Fibroblast of skin of left quadriceps (primary cell): ENCODE measurements at places on chromosomes 5 and 9.

DNA sequence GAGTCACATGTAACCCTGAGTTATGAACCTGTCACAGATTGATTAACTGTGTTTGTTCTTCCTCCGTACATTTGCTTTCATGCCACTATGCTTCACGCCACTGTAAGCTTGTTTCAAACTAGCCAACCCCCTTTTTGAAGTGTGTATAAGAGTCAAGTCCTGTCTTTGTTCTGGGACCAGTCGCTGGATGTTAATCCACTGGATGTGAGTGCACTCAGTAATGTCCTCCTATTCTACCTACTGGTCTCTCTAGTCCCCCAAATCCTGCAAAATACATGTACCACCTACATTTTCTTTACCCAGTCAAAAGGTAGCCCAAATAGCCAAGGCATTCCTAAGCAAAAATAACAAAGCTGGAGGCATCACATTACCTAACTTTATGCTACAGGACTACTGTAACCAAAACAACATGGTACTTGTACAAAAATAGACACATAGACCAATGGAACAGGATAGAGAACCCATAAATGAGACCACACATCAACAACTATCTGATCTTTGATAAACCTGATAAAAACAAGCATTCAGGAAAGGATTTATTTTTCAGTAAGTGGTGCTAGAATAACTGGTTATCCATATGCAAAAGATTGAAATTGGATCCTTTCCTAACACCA is 1139.1 kb upstream of the SEMA6A start:
- DNase-seq, result no peak

GRCh38 chr5:6255956-6256355 is 122.4 kb downstream of the MED10 start:
- DNase-seq, result no peak

DNA sequence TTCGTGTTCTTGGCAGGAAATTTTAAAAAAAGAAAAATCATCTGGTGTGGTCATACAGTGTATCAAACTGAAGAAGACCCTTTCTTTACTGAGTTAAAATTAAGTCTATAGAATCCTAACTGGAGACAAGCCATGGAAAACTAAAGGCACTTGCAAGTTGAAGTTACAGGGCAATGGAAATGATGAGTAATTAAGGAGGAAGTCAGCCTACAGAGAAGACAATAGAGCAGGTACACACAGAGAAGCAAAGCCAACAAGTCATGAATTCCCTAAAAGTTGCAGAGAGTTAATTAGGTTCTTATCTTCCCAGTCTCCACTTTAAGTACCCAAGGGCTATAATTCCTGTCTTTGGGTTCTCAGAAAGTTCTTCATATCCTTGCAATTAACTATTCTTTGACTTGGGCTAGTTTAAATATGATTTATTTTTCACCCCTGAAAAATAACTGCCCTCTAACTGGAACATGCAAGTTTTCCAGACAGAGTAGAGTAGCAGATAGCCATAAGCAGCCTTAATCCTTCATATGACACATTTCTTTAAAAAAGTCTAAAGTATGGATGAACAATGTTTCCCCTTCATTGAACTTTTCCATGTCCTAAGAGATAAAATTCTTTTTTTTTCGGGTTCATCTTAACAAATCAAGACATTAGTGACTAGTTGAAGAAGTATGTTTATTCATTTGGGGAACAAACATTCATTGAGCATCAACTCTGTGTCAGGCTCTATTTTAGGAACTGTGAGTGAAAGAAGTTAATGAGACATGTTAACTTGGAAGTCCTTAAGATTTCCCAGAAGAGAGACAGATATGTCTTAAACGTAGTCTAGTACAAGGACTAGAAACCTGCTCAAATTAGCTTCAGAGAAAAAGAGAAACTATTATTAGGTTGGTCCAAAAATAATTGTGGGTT is 5.2 kb upstream of the ITGA2 start:
- DNase-seq, result no peak

GRCh38 chr5:37751227-37751626 is 88.6 kb downstream of the GDNF start:
- no peak for DNase-seq

GRCh38 chr9:129256959-129257713 is 79.1 kb upstream of the IER5L start:
- DNase-seq, result no peak

- no peak for DNase-seq
These were observed 186.5 kb downstream of the LURAP1L start for GRCh38 chr9:12961276-12961809.

GRCh38 chr9:114196979-114197622 is 41.8 kb downstream of the COL27A1 start:
- no peak for DNase-seq

- no peak for DNase-seq
These were observed 76.0 kb upstream of the FSTL4 start for GRCh38 chr5:133688391-133688790.

- no peak for DNase-seq
These were observed 108.9 kb downstream of the ICE1 start for GRCh38 chr5:5531371-5531770.

GRCh38 chr5:55904152-55904551 is 53.0 kb downstream of the IL31RA start:
- DNase-seq, result no peak

- no peak for DNase-seq
These were observed 20.9 kb downstream of the OR2Y1 start for GRCh38 chr5:180718810-180719453.

- no peak for DNase-seq
These were observed 51.3 kb downstream of the SAXO1 start for GRCh38 chr9:18981476-18982261.

- DNase-seq, result no peak
These were observed 60.9 kb upstream of the GLRX start for GRCh38 chr5:95883185-95884016.

GRCh38 chr9:134560654-134561053 is 80.9 kb upstream of the COL5A1 start:
- no peak for DNase-seq

- DNase-seq, result no peak
These were observed 7.1 kb downstream of the ZFP2 start for GRCh38 chr5:178902849-178903248.

DNA sequence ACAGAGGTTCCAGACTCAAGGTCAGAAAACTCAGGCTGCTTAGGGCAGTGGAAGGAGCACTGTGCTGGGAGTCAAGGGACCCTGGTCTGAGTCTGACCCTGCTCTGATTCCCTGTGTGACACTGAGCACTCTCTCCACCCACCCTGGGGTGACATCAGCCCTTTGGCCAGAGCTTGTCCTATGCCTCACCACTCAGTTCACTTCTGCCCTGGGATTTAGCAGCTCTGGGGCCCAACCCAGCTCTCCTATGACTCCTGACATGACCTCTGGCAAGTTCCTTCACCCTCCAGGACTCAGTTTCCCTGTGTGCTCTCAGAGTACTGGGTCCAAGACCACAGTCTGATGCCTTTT is 63.9 kb downstream of the FAM114A2 start:
- DNase-seq, result no peak

DNA sequence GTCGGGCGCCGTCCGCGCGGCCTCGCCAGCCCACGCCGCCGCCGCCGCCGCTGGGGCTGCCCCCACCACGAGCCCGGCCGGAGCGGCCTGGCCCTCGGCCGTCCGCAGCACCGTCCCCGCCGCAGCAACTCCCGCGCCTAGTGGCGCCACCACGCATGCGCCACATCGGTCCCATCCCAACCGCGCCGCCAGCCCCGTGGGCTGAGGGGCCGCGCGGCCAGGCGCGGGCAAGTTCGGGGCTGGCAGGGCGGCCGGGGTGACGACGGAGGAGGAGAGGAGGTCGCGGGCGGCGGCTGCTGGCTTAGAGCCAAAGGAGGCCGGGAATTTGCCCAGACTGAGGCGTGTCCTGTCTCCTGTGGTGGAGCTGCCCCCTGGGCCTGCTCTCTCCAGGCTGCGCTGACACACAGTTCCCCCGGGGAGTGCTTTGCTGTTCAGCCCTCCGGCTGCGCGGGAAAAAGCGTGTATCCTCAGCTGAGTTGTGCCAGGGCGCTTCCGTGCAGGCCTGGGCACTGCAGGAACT is at the start of gene TUSC1:
Gene TUSC1 (minus strand): TSS at position 298 of the 520 bp plus-strand sequence. CDS start 132 bp downstream, at position 166.
- DNase-seq, result peak; percentile 51

GRCh38 chr9:97772145-97772544 is 75.0 kb upstream of the XPA start:
- DNase-seq, result no peak

DNA sequence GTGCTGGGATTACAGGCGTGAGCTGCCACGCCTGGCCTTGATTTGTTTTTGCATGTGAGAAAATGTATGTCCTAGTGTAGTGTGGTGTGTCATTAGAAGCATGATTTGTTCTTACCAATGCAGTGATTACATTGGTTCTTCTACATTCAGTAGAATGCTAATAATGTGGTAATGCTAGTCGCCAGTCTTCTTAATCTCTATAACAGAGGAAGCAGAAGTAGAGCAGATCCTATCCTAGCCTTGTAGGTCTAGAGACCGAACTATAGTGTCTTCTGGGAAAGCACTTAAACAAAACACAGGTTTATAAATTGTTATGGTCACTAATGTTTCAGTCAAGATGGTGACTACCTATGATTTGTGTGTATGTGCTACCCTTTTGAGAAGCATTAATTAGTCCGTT is 197.5 kb upstream of the DMRT1 start:
- no peak for DNase-seq
